NCI-H1436 treated with DMSO at 0.1 percent for 48 hours (cell line): ENCODE measurements at places on chromosomes 4 and X.

DNA sequence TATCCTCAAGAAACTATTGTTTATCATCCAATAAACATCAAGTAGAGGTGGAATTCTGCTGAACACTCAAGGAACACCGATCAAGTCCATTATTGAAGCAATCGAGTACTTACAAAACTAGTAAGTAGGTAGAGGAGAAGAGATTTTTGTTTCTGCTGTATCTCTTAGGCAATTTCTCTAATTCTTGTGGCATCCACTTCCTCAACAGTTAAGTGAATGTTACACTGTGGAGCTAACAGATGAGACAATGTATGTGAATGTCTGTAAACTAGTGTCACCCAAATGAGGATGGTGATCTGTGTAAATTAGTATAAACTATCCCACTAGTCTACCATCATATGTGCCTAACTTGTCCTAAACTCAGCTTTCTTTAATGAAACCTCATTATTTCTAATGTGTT lies 261.6 kb downstream of the ARHGAP24 start:
- no peak for DNase-seq

DNA sequence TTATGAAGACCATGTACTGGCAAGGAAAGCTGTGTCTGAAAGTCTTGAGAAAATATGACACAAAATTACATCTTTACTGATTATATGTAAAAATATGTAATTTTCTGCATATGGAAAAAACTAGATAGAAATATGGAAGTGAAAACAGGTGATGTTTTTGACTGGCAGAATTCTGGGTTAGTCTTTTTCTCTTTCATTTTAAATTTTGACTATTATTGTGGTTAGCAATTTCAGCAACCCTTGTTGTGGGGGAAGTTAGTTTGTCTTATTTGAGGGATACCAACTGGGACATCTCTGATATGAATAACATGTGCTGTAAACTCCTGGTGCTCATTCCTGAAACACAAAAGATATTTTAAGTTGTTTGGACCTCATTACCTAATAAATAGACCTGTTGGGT lies 49.9 kb upstream of the CPEB2 start:
- DNase-seq, result no peak

DNA sequence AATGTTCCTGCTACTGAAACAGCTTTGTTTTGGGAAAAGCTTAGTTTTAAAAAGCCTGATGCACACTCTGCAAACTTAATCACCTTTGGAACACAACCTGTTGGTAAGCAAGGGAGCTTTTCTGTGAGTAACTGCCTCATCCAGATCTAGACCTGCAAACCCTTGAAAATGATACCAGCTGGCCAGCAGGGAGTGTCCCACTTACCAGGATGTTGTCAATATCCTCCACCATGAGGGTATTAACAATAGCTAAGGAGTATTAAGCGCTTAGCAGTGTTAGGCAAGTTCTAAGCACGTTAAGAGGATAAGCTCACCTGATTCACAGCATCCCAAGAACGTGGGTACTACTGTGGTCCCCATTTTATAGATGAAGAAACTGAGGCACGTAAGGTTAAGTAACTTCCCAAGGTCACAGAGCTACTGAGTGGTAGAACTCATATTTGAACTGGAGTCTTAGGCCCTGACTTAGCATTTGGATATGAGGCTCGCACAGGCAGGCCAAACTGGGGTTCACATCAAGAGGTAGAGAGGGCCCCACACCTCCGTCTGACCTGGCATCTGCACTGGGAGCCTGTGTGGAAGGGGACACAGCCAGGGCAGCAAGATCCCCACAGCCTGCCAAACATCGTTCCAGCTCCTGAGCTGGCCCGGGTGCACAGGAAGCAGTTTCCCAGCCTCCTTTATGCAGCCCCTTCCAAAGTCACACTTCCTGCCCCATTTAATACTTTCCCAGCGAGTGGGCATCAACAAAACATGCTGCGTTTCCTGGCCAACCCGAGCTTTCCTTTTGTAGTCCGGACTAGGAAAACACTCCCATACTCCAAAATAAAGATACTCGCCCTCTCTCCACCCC lies 32.7 kb downstream of the IRF2 start:
- no peak for DNase-seq

DNA sequence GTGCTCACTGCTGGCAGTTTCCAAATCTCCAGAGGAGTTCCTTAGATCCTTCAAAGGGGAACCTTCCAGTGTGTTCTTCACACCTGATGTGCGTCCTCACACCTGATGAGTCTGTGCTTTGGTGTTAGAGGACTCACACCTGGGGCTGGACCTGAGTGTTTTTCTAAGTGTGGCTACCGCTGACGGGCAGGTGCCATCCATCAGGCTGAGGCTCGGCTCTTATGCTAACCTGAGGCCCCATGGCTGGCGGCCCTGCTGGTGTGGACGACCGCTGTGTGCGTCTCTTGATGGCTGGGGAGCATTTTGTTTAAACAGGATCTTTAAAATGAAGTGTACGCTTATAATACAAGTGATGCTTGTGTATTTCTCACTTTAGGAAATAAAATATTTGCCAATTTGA lies 28.4 kb downstream of the PCGF3 start:
- no peak for DNase-seq

- DNase-seq, result no peak
These were observed 139.5 kb downstream of the ANKRD50 start for GRCh38 chr4:124573056-124573455.

DNA sequence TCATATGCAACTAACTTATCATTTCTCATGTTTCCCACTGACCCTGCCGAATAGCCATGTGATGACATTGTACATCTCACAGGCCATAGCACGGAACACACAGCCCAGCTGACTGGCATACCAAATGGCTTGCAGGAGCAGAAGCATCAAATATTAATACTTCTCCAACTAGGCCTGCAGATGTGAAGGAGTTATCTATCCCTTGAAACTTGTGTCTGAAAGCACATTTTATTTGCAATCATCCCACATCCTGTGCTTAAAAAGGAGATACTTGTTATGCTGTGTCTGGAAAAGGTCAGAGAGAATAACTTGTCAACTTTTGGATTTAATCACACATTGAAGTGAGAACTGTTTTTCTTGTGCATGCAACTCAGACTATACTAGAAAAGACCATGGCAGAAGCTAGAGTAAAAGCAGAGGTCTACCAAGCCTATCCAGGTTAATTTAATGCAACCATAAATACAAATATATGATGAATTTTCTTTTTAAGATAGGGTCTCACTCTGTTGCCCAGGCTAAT lies 100.4 kb downstream of the IRF2 start:
- no peak for DNase-seq

GRCh38 chr4:174210354-174210753 lies 73.1 kb downstream of the FBXO8 start:
- no peak for DNase-seq

- DNase-seq, result no peak
These were observed 20.2 kb downstream of the MMRN1 start for GRCh38 chr4:89914609-89915550.

DNA sequence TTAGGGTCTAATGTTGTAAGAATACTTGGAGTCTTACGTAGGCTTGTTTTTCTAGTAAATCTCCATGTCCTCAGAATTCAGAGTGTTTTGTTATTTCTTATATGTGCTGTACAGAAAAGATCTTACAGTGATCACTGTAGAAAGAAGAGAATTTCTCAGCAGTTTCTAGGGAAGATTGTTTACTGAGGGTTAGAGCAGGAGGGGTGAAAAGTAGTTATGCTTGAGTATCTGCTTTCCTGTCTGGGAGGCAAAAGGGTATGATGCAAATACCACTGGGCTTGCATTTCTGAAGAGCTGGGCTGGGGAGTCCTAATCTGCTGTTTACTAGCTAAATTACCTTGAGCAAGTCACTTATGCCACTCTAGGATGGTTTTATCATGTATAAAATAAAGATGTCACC lies 78.2 kb downstream of the BEND4 start:
- DNase-seq, result no peak

- DNase-seq, result no peak
These were observed 23.9 kb downstream of the SCD5 start for GRCh38 chr4:82774711-82775171.

- DNase-seq, result no peak
These were observed 269.9 kb downstream of the OPHN1 start for GRCh38 chrX:68163441-68163840.

DNA sequence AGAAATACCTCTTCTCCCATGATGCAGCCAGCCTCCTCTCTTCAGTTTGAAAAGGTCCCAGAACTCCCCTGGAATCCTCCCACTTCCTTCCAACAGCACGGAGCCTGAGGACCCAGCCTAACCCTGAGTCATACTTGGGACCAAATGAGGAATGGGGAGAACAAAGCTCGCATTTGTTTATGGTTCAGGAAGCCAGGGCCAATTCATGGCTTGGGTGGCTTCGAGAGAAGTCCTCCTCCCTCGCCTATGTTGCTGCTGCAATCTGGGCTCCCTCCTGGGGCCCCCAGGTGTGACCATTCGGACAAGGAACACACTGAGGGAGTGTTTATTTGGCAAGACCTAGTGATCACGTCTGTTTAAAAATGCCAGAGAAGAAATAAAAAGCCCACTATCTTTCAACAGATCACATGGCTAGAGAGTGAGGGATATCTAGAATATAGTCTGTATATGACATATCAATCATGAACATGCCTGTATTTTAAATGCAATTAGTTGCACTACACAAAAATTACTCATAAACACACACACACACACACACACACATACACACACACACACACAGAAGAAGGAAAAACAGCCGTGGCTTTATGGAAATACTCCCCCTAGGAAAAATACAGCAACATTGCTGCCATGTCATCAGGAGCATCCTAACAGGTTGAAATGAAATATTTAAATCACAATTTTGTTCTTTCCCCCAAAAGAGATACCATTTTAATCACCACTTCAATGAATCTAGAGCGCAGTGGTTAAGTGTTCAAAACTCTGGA lies 155.7 kb upstream of the MAP3K15 start:
- no peak for DNase-seq

DNA sequence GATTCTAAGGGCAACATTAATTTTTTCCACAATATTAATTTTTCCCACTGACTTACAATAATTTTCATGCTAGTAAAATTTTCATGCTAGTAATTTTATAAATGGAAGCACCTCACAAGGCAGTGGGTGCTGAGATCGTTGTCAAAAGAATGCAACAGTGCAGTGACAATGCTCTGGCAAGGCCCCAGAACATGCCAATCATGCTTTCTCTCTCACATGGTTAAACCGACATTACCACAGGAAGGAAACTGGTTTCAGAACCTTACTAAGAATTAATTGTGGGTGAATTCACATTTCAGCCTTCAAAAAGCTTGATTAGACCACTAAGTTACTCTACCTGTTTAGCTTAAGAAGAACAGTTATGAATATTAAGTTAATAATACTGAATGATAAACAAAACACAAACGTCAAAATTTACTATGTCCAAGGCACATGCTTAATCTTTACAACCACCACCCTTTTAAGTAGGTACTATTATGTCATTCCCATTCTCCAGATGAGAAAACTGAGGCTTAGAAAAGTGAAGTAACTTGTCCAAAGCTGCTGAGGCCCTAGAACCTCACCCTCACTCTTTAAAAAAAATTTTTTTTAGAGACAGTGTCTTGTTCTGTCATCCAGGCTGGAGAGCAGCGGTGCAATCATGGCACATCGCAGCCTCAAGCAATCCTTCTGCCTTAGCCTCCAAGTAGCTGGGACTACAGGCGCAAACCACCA lies 10.0 kb upstream of the OPHN1 start:
- DNase-seq, result no peak

DNA sequence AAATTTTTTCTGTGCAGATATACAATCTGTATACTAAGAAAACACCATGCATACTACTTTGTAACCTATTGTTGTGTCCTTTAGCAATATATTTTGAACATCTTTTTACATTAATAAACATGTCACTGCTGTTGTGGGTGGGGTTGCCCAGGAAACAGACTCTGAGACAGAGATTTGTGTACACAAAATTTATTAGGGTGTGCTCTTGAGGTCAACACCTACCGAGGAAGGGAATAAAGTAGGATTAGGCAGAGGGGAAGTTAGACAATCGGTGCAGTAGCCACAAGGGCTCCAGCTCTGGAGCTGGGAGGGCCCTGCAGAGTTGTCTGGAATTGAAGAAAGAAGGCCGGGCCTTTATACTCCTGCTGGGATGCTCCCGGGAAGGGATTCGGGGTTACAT lies 56.4 kb downstream of the CXorf58 start:
- no peak for DNase-seq

GRCh38 chr4:6893449-6894085 lies 16.1 kb upstream of the TBC1D14 start:
- no peak for DNase-seq

DNA sequence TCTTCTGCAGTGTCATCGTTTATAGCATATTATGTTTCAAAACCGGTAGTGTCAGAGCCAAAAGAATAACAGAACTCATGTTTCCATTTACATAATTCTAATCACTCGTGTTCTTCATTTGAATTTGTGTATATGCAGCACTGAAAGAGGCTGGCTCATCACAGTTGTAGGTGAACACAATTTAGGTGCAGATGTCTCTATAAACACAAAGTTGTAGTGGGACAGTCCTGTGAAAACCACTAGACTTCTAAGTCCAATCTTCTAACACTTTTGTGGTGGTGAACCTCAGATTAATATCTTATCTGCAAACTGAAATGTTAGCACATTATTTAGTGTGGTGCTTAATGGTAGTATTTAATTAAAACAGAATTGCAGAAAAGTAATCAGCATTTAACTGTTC lies 872.4 kb downstream of the C4orf33 start:
- no peak for DNase-seq

DNA sequence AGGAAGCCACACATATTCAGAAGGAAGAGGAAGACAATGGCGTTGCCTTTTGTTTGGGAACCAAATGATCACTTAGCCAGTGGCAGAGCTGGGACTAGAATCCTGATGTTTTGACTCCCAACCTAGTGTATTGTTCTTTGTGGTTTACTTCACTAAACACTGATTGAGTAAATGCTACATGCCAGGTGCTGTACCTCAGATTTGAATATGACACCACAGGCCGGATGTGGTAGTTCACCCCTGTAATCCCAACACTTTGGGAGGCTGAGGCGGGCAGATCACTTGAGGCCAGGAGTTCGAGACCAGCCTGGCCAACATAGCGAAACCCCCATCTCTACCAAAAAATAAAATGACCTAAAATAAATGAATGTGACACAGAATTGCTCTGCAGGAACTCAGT lies 8.4 kb downstream of the NDUFA1 start:
- no peak for DNase-seq

DNA sequence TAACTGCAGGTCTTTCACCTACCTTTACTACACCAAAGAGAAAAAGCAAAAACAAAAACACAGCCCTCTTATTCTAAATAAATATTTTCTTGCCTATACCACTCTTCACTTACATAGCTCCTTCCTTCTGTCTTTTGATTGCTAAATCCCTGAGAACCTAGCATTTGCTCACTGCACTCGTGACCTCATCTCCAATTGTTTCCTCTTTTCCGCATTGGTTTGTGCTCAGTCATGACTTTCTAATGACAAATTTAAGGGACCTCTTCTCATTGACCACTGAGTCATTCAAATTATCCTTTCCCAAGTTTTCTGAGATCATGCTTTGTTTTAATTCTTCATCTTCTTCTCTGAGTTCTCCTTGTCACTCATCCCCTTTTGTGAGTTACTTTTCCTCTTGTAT lies 1697.1 kb downstream of the STIM2 start:
- no peak for DNase-seq

GRCh38 chr4:19961091-19961490 lies 290.6 kb upstream of the SLIT2 start:
- DNase-seq, result no peak
